Posterior vena cava (tissue), 2 donors: ENCODE measurements at places on chromosomes 2 and 18. TPM values are rescaled to one million over a fixed set of nuclear protein-coding genes. Genes with fewer than 3 reads are reported as not detected.

DNA sequence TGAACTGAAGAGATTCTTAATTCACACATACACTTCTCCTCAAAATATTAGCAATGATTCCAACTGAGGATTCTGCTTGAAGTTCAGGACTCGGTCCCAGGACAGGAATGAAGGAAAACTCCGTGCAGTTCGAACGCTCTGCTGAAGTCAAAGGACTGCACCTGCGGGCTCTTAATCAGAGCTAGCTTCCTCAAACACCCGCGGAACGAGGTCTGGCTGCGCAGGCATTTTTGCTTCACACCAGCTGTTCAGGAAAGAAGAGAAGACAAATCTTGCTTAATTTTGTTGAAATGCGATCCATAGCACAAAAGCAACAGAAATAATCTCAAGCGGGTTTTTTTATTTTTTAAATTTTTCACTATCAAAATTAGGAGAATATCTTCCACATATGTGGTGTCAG lies 175.6 kb downstream of the LAMA1 start:
- no peak for DNase-seq

ARHGAP15 gene
- total RNA-seq, result 23.2 TPM

GRCh38 chr2:63446658-63447057 lies 141.6 kb downstream of the WDPCP start:
- DNase-seq, result no peak

DNA sequence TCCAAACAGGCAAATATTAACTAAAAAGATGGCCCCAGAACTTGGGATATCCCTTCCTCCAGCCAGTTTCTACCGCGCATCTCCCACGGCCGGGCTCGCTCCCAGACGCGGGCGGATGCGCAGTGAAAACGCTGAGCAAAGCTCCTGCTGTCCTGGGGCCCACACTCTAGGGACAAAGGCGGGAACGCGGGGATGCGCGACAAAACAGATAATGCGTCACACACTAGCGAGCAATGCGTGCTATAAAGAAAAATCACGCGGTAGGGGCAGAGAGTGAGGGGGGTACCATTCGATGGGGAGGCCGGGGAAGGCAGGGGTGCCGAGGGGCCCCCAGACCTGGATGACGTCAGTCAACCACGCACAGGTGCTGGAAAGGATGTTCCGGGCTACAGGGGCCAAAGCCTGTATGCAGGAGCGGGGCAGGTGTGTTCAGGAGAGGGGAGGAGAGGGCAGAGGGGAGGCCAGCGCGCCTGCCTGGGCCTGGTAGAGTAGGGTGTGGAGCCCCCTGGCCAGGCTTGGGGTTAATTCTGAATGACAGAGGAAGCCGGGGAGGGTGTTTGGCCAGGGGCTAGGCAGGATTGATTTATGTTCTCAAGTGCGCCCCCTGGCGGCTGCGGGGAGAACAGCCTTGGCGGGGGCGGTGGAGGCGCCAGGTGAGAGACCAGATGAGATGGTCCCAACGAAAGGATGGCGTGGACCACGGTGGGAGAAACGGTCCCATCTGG lies 14.9 kb upstream of the ITM2C start:
- no peak for DNase-seq

DNA sequence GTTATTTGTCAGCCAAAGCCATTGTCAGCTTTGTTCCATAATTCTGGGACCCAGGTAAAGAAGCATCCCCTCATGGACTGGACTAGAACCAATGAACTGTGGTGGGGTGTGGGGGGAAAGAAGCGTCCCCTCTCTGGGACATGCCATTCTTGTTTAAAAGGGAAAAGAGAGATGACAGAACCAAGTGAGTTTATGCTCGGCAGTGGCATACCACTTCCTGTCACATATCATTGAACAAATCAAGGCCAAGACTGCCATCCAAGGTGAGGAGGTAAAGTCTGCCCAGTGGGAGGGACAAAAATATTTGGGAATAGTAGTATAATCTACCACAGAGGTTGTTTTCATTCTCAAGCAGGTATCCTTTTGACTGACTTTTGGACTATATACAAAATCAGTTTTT lies 4.7 kb upstream of the GLS start:
- DNase-seq, result no peak

WDR54 gene
- 7.9 TPM for total RNA-seq

- DNase-seq, result no peak
Observed at GRCh38 chr2:99754210-99754609, 264.4 kb upstream of the REV1 start.

C2orf78 gene
- total RNA-seq, result not detected

DNA sequence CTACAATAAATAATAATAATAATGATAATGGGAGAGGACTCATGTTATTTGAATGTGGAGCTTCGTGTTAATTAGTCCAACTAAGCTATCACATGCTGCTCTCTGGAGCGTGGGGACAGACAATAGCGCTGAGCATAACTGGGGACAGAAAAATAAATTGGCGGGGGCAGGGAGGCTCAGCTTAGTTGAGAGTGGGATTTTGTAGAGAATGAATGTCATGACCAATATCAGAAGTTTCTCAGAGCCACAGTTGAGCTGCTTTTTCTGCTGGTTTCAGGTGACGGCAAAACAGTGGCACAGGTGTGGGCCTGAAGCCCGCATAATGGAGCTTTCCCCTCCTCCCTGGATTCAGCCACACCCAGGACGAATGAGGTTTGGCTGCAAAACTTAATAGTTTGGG lies 111.1 kb upstream of the CAB39 start:
- no peak for DNase-seq

GRCh38 chr2:65081232-65081685 lies 25.0 kb downstream of the CEP68 start:
- no peak for DNase-seq

- DNase-seq, result no peak
Observed at GRCh38 chr18:10296491-10296890, 157.9 kb upstream of the APCDD1 start.

STARD6 gene
- total RNA-seq, result not detected

- DNase-seq, result no peak
Observed at GRCh38 chr18:29154196-29154757, 977.3 kb upstream of the CDH2 start.

DNA sequence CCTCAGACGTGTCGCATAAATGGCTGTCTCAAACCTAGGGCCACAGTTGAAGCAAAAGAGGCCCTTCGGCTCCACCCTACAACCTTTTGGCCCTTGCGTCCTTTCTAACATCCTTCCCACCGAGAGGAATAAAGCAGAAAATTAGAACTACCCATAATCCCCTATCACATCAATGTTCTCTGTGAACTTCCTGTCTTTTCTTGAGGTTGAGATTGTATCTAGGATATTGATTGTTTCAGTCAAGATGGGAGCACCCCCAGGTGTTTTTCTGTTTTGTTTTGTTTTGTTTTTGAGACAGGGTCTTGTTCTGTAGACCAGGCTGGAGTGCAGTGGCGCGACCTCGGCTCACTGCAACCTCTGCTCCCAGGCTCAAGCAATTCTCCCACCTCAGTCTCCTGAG lies 23.6 kb downstream of the INPP5D start:
- DNase-seq, result no peak

ALPP gene
- not detected for total RNA-seq

SERPINB2 gene
- 1.2 TPM for total RNA-seq

GRCh38 chr2:201257956-201258665 lies 2.2 kb upstream of the CASP8 start:
- peak; percentile 91 for DNase-seq

LYG1 gene
- total RNA-seq, result 0.97 TPM
